8988T (cell line): ENCODE measurements at places on chromosomes 16 and 17.
A peak's percentile ranks its signal among the peaks of the same experiment; 100 is the strongest.

DNA sequence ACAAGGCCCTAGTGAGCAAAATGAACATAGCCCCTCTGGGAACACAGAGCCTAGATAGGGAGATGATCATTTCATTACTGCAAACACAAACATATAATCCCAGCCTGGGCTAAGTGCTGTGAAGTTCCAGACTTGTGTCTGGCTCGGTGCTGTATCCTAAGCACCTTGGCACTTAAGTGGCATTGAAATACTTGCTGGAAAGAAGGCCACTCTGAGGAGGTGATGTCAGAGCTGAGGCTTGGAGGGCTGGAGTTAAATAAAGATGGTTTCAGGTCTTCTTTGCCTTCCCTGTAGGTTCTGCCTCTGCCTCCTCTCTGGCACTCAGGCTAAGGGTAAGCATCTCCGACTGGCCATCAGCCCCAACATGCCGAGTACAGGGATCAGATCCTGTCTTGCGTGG is 2.4 kb upstream of the CACNA1G start:
- no peak for DNase-seq

GRCh38 chr17:35214631-35215273 is 20.6 kb upstream of the SLC35G3 start:
- DNase-seq, result no peak

DNA sequence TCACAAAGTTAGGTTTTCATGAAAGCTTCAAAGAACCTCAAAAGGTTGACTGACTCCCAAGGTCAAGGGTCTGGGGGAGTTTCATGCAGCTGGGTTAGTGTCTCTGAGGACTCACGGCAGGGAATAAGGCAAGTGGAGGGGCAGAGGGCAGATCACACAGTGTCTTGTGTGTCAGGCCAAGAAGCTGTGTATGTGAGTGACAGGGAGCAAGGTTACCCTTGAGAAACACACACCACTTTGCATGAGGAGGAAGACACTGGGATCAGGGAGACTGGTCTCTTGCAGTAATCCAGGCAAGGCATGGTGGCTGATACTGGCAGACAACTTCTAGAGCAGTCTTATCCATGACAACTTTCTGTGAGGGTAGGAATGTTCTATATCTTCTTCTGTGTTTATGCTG is 6.3 kb downstream of the FLOT2 start:
- no peak for DNase-seq

DNA sequence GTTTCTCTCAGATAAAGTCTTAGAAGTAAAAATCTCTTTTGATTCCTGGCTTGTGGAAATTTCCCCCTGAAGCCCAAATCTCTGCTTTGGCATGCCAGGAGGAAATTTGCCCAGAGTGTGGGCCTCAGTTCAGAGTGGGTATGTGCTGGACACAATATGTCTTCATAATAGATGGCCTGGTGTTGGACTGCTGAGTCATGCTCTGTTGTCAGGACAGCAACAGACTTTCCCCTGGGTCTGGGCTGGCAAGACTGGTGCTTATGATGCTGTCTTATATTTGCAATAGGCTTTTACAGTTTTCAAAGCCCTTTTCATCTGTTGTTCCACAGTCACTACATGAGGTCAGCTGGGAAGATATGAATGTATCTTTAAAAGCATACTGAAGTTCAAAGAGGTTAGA is 57.0 kb downstream of the SHISA9 start:
- DNase-seq, result no peak

DNA sequence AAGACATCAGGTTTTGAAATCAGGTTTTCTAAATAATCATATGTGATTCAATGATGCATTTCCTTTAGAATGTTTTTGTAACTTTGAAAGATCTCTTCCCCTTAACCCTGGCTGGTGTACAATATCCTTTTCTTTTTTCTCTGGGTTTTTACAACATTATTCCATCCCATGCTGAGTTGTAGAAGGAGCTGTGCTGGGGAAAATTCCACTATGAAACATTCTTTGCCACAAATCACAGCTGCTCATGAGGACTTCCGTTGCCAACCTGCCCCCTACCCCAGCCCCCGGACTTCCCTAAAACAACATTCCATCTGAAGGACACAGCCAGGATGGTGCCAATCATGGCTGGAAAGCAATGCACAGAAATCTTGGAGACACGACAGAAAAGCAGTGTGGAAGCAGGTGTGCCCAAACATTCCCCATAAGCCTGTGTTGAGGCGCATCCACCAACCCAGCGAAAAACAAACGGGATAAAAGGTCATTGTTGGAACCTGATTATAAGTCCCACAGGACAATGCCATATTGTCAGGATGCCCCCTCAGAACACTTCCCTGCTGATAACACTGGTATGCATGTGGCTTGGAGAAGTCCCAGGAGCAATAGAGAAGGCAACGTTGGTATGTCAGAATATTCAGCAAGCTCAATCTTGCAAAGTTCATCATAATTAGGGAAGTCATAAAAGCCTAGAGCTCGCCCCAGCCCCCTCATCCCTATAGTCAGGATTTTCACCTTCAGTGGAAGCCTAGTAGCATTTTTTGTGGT is 475.0 kb downstream of the HS3ST3B1 start:
- DNase-seq, result no peak

DNA sequence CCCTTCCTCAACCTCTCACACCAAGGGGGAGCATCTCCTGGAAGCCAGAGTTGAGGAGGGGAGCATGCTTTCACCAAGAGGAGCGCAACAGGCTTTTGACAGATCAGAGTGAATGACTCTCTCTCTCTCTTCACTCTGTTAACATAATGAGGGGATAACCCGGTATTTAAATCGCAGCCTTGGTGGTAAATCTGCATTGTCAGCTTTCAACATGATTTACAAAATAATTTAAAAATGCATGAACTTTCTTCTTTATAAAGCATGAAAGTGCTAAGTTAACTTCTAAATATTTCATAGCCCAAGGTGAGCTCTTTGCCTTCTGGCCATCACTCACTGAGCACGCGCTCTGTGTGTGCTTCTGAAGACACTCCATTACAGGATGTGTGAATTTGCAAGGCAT is 61.8 kb downstream of the TMEM114 start:
- DNase-seq, result no peak

DNA sequence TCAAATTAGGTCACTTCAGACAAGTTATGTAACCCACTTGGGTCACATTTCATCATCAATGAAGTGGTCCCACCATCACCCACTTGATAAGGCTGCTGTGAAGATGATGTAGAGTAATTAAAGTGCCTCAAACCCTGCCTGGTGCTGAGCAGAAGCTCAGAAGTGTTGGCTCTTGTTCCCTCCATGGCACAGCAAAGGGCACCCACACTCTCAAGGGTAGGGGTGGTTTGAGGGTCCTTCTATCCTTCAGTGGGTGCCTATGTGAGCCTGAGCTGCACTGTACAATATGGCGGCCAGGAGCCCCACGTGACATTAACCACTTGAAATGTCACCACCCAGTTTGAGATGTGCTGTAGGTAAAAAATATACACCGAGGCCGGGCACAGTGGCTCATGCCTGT is 71.5 kb downstream of the CYTH1 start:
- DNase-seq, result no peak

- DNase-seq, result no peak
Measured at GRCh38 chr17:7715936-7716886, 1.3 kb upstream of the DNAH2 start.

DNA sequence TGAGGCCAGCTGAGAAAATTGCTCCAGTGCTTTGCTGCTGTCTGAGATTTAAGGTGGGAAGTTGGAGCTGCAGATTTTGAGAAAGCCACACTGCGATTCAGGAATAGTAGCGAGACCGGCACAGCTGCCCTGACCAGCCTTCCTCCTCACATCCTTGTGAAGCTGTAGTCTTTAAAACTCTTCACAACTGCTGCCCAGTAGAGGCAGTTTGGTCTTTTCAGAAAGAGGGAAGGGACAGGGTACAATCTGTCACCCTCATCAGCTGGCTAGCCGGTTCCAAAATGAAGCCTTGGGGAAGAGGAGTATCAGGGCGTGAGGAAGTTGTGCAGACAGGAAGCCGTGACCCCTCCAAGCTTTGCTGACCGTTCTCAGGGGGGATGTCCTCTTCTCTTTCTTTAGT is 195.3 kb downstream of the MSI2 start:
- DNase-seq, result no peak

GRCh38 chr17:82236142-82236971 is 7.5 kb downstream of the SLC16A3 start:
- DNase-seq, result peak; percentile 74

- peak; percentile 14 for DNase-seq
Measured at GRCh38 chr16:19555938-19556771, 652 bp downstream of the VPS35L start.

DNA sequence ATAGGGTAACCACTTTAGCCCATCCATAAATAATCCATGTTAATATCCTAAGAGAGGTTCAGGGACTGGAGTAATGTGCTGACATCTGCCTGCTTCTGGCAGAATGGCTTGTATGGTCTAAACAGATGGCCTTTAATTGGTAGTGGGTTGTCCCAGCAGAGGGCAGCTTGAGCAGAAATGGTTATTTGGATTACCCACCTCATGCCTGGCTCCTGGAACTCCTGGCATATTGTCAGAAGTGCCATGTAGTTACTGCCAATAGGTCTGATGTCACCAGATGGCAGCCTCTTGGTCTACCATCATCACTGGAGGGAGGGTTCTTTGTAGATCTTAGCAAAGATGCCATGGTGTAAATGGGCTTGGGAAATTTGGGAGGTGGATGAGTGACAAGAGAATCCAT is 157.5 kb upstream of the SOX9 start:
- no peak for DNase-seq

DNA sequence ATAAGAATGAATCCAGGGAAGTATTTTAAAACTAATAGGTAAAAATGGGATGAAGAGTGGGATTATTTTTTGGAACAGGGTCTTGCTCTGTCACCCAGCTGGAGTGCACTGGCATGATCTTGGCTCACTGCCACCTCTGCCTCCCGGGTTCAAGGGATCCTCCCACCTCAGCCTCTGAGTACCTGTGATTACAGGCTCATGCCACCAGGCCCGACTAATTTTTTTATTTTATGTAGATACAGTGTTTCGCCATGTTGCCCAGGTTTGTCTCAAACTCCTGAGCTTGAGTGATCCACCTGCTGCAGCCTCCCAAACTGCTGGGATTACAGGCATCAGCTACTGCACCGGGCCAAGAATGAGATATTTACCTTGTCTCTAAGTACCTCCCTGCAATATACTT is 22.1 kb downstream of the NSMCE1 start:
- DNase-seq, result no peak

DNA sequence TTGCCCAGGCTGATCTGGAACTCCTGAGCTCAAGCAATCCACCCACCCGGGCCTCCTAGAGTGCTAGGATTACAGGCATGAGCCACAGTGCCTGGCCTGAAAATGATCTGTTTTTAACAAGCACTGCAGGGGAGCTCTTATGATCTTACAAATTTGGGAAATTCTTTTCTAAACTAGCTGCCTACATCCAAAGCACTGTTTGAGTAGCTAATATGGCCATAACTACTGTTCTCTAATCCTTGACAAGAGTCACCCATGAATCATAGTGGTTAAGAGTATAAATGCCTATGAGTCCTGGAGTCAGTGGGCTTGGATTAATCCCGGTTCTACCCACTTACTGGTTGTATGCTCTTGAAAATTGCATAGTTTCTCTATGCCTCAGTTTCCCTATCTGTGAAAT is 1.4 kb upstream of the CPPED1 start:
- DNase-seq, result no peak

GRCh38 chr16:6484935-6485334 is 847.7 kb upstream of the RBFOX1 start:
- DNase-seq, result no peak

DNA sequence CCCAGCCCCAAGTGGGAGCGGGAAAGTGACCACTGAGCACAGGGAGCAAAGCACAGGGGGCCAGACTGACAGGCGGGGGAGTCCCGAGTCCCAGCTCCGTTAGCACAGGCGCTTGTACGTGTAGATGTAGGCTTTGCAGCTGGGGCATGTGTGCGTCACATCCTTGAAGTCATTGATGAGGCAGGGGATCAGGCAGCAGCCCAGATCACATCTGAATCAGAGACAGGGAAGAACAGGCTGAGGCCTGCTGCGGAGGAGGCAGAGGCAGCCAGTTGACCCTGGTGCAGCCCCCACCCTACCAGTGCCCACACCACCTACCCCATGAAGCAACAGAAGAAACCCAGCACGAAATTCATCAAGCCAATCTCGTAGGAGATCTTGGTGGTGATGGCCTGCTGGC is 26.1 kb downstream of the CDIP1 start:
- no peak for DNase-seq

- DNase-seq, result no peak
Measured at GRCh38 chr17:56031636-56032035, 121.6 kb upstream of the ANKFN1 start.

DNA sequence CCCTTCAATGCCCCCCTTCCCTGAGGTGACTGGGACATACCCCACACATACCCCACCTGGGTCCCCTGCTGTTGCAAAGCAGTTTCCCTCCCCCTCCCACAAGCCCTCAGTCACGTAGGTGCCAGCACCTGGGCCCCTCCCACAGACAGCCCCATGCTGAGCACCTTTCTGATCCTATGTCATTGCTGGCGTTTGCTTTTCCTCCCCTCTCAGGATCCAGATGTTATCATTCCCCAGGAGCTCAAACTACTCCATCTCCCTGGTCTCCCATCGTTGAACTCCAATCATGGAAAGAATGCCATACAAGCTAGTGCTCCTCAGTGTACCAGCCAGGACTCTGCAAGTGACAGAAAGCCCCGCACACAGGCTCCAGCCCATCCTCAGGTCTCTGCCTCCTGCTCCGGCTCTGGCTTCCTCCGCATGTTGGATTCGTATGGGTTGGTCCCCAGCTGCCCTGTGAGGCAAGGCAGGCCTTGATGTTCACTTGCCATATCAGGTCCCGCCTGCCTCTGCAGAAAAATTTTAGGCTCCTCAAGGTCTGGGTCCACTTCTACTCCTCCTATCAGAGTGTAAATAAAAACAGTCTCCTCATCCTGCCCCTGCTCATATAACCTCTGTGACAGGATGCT is 31.4 kb upstream of the MED9 start:
- DNase-seq, result no peak

GRCh38 chr17:73137376-73137775 is 27.4 kb upstream of the SSTR2 start:
- no peak for DNase-seq

- no peak for DNase-seq
Measured at GRCh38 chr17:18948476-18949006, 3.4 kb upstream of the SLC5A10 start.
